GDM1 (cell line): ENCODE measurements at places on chromosomes 11 and 22.

- DNase-seq = peak; percentile 43
Measured at GRCh38 chr11:46308631-46309419, 31.4 kb downstream of the CREB3L1 start.

DNA sequence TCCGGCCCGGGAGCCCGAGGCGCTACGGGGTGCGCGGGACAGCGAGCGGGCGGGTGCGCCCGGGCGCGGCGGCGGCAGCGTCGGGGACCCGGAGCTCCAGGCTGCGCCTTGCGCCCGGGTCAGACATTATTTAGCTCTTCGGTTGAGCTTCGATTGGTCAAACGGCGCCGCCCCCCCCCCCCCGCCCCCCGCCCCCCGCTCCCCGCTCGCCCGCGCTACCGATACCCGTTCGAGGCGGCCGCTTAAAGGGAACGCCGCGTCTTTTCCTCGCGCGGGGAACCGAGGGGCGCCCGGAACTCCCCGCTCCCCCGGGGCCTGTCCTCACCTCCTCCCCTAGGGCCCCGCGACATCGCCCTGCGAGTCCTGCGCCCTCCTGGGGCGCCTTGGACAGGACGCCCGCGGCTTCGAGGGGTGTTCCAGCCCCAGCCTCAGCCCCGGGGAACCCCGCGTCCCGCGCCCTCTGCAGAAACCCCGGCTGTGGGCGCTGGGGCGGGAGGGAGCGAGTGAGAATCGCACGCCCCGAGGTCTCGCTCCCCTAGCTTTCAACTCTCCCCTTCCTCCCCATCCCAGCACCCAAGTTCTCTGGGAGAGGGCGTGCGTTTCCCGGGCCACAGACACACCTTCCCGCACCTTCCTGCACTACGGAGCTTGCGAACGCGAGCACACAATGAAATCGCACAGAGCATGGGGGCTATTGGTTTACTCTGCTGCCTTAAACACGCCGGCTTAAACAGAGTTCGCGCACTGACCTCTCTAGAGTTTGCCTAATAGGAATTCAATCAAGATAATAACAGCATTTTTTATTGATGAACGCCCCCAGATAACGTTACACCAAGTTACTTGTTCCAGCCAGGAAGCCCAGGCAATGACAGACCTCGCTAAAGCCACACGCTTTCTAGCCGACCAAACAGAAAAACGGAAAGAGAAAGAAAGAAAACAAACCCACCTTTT lies at the start of gene BDNF:
Gene BDNF, minus strand, starts transcription at position 105 of the 951 bp plus-strand sequence. CDS start 41,891 bp downstream, outside the sequence.
- no peak for DNase-seq

- no peak for DNase-seq
Measured at GRCh38 chr11:83599066-83599465, 312.9 kb upstream of the CCDC90B start.

- DNase-seq = no peak
Measured at GRCh38 chr22:22031183-22031945, 48.8 kb upstream of the TOP3B start.
